ENCODE measurements at places on chromosomes 12 and 14. TPM values are rescaled to one million over a fixed set of nuclear protein-coding genes. Genes with fewer than 3 reads are reported as not detected.

DNA sequence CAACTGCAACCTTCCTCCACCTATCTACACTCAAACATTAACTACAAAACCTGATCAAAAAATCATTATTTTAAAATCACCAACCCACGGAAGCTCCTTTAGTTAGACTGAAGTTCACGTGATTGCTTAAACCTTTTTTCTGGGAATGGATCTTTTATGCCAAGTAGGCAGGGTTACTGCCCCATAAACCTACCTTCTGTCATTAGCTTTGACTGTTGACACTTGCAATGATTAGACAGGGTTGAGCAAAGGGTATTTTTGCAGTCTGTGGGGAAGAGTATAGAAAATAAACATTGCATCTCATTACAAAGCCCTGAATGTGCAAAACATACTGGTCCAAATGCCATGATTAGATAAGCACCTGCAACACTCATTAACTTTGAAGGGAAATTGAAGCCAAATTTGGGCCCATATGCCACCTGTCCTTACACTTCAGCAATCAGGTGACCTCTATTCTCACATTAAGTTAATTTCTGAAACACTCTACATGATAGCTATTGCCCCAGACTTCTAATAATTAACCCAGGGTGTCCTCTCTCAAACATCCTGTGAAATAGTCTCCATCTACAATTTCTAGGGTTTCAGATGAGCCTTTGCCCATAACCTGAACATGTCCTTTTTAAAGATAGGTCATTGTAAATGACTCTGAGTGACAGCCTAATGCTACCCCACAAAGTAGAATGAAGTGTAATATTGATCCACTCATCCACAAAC is 156.0 kb upstream of the PLEKHG7 start:
- H3K4me3 ChIP-seq = no peak overlapping the region
- no peak for DNase-seq
- no peaks in the 10 kb centered on the region for H3K4me1 ChIP-seq
- H3K36me3 ChIP-seq = no peaks in the 10 kb centered on the region
- no peaks in the 10 kb centered on the region for H3K27me3 ChIP-seq

- H3K36me3 ChIP-seq = no peaks in the 10 kb centered on the region
- H3K27me3 ChIP-seq = no peaks in the 10 kb centered on the region
- H3K4me1 ChIP-seq = no peaks in the 10 kb centered on the region
- no peak for DNase-seq
- H3K27ac ChIP-seq = no peak overlapping the region
- no peak overlapping the region for H3K4me3 ChIP-seq
Observed at GRCh38 chr12:98699586-98699985, 54.5 kb downstream of the APAF1 start.

GRCh38 chr14:55117803-55118441 is 11.1 kb upstream of the LGALS3 start:
- no peaks in the 10 kb centered on the region for H3K27me3 ChIP-seq
- peaks cover 5% of the 10 kb centered on the region for H3K4me1 ChIP-seq
- no peaks in the 10 kb centered on the region for H3K36me3 ChIP-seq
- DNase-seq = no peak
- H3K4me3 ChIP-seq = no peak overlapping the region

Gene BRAP
- total RNA-seq = 23.7 TPM

Gene PTPRQ
- 4.0 TPM for total RNA-seq

DNA sequence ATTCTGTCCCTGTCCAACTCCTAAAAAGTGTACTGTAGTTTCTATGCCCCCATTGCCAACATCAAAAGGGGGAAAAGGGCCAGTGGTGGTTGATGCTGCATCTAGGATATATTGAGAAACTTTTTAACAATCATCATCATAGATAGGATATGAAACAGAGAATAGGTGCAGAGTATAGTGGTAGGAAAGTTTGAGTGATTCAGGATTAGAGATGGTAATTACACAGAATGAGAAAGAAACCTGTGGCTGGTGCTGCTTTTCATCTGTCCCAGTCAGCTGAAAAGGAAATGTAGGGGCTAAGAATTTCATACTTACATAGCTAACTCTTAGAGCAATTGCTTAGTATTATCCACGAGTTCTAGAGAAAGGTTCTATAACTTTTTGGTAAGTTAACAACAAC is 67.6 kb downstream of the GTF2A1 start:
- H3K27me3 ChIP-seq = no peaks in the 10 kb centered on the region
- no peaks in the 10 kb centered on the region for H3K4me1 ChIP-seq
- H3K36me3 ChIP-seq = no peaks in the 10 kb centered on the region

Gene RIMBP2
- total RNA-seq = 0.59 TPM

- no peaks in the 10 kb centered on the region for H3K27me3 ChIP-seq
- no peak overlapping the region for H3K4me3 ChIP-seq
- no peaks in the 10 kb centered on the region for H3K4me1 ChIP-seq
- no peak for DNase-seq
- H3K27ac ChIP-seq = no peak overlapping the region
- no peaks in the 10 kb centered on the region for H3K36me3 ChIP-seq
Observed at GRCh38 chr12:29216797-29217575, 67.9 kb downstream of the FAR2 start.

DNA sequence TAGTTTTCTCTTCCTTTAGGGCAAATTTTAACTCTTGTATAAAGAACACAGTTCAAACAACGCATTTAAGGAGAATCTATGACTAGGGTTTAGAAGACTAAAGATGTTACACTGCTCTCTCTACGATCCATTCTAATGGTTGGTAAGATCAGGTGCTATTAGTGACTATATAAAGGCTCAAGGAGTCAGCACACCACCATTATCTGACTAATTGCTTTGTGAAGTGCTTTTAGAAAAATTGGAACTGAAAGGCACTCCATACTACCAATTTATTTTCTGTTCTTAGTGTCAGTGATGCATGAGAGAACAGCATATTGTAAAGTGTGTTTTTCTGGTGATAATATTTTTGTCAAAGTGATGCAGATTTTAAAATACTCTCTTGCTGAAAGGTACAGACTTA is 136.8 kb downstream of the SYT1 start:
- DNase-seq = no peak
- no peak overlapping the region for H3K27ac ChIP-seq
- H3K27me3 ChIP-seq = no peaks in the 10 kb centered on the region
- H3K4me1 ChIP-seq = no peaks in the 10 kb centered on the region

- H3K36me3 ChIP-seq = no peaks in the 10 kb centered on the region
- no peaks in the 10 kb centered on the region for H3K27me3 ChIP-seq
- no peak overlapping the region for H3K4me3 ChIP-seq
- no peak for DNase-seq
- H3K4me1 ChIP-seq = no peaks in the 10 kb centered on the region
- H3K27ac ChIP-seq = no peak overlapping the region
Observed at GRCh38 chr12:90299121-90299520, 590.5 kb upstream of the ATP2B1 start.

Gene DTX1
- total RNA-seq = 20.0 TPM

GRCh38 chr12:121810833-121811433 is 7.1 kb downstream of the SETD1B start:
- DNase-seq = no peak
- H3K4me3 ChIP-seq = peak overlapping the region; percentile 48
- H3K27me3 ChIP-seq = no peaks in the 10 kb centered on the region
- peak overlapping the region; percentile 90 for H3K27ac ChIP-seq
- no peaks in the 10 kb centered on the region for H3K36me3 ChIP-seq

- DNase-seq = no peak
- no peak overlapping the region for H3K4me3 ChIP-seq
- no peaks in the 10 kb centered on the region for H3K27me3 ChIP-seq
- H3K36me3 ChIP-seq = no peaks in the 10 kb centered on the region
- peaks cover 15% of the 10 kb centered on the region for H3K4me1 ChIP-seq
- H3K27ac ChIP-seq = peak overlapping the region; percentile 80
Observed at GRCh38 chr14:68550338-68550715, 242.5 kb downstream of the ZFP36L1 start.

- no peak overlapping the region for H3K27ac ChIP-seq
- no peak overlapping the region for H3K4me3 ChIP-seq
- DNase-seq = no peak
- H3K4me1 ChIP-seq = no peaks in the 10 kb centered on the region
- H3K27me3 ChIP-seq = no peaks in the 10 kb centered on the region
- H3K36me3 ChIP-seq = no peaks in the 10 kb centered on the region
Observed at GRCh38 chr12:119198440-119198839, 19.7 kb downstream of the HSPB8 start.

Gene KSR2
- 1.9 TPM for total RNA-seq

DNA sequence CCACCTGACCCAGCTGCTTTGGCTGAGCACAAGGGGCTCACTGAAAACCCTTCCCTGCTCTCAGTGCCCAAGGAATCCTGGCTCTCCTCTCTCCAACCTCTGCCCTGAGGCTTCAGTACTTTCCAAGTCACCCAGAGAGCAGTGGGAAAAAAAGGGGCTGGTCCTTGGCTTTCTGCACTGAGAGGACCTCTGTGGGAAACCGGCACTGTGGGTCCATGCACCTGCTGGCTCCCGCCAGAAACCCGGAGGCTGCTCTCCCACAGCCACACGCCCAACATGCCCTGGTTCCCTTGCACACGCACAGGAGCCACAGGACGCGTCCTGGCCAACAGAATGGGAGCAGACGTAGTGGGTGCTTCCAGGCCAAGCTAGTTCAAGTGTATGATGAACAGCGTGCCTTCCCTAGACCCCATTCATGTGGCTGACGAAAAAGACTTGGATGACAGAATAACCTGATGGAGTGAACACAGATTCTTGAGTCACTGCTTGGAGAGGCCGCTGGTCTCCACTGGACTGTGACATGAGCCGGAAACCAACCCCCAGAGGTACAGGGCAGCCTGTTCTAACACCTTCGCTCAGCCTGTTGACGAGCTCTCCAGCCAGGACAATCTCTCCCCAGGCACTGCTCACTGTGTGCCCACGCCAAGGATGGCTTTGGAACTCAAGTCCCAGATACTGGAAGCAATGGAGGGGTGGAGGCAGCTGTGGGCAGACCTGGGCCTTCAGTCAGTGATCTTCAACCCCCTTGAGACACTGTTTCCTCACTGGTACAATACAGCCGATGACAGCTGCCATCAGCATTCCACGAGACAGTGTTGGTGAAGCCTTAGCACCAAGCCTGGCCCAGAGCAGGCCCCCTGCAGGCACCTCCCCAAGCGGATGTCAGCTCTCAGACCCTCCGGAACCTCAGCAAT is 87.7 kb downstream of the ITPK1 start:
- no peaks in the 10 kb centered on the region for H3K27me3 ChIP-seq
- no peak overlapping the region for H3K27ac ChIP-seq
- H3K4me1 ChIP-seq = no peaks in the 10 kb centered on the region
- H3K36me3 ChIP-seq = no peaks in the 10 kb centered on the region

DNA sequence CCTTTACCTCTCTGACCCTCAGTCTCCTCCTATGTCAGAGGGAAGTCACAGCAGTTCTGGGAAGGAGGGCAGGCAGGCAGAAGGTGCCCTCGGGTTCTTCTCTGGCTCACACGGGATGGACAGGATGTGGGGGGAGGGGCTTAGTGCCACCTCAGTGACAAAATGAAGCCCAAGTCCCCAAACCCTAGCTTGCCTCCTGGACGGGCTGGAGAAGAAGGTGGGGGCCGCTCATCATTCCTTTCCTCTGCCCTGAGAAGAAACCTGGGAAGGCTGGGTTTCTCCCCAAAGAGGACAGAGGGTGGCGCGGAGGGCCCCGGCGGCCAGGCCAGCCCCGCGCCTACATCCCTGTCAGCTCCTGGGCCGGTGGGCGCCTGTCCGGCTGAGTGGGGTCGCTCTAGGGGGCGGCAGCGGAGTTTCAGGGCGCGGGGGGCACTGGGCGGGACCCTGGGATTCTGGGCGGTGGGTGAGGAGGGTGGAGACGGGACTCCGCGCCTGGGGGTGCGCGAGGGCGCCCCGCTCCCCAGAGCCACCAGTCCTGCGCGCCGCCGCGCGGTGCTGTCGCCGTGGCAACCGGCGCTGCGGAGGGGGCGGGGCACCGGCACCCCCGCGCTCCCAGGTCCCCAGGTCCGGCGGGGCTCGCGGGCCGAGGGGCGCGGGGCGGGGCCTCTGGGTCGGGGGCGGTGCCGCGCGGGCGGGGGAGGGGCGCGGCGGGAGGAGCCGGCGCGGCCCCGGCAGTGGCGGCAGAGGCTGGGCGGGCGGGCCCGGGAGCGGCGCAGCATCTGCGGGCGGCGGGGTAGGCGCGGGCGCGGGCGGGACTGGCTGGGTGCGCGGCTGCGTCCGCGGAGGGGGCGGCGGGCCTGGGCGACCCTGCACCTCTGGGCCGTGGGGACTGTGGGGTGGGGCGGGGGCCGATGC is at the start of gene TMEM121:
TMEM121 (plus strand) TSS at position 723 of the 915 bp plus-strand sequence. CDS start 2,252 bp downstream, outside the sequence.
- peak within 1 kb of the TSS; percentile 88 for H3K27ac ChIP-seq
- peaks cover 3% of the 10 kb centered on the region for H3K27me3 ChIP-seq
- peak within 1 kb of the TSS; percentile 74 for H3K4me3 ChIP-seq

Gene CFAP54
- 0.48 TPM for total RNA-seq

DNA sequence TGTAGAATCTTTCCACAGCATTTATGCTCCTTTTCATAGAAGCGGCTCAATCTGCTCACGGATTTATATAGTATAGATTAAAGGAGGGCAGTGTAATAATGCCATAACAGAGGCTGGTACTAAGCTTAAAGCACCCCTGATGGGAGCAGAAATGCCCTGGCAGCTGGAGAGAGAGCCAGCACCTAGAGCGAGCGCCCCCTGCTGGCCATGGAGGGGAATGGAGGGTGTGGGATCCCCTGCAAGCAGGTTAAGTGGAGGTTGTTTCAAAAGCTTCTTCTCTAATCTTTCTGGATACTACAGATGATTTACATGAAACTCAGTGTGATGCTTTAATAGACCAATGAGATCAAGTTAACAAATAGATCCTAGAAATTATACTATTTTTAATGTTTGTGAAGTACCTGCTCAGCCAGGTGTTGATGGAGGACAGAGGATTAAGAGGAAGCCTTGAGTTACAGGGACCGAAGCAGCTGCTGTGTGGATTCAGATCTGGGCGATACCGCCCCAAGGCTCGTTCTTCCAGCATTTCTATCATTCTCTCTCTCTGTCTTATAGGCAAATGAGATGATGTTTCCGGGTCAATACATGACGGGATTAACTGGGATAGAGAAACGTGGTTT is 1519.3 kb upstream of the TMEM132C start:
- no peak for DNase-seq
- H3K36me3 ChIP-seq = no peaks in the 10 kb centered on the region
- no peaks in the 10 kb centered on the region for H3K27me3 ChIP-seq
- no peaks in the 10 kb centered on the region for H3K4me1 ChIP-seq
- no peak overlapping the region for H3K27ac ChIP-seq
- H3K4me3 ChIP-seq = no peak overlapping the region

Gene FOXN4
- not detected for total RNA-seq
